Aorta (tissue), 5 donors: ENCODE measurements at places on chromosomes 6 and 20.

GRCh38 chr6:63764318-63764916 is 128.8 kb downstream of the PHF3 start:
- DNase-seq: no peak

- no peak for DNase-seq
These were observed 2.4 kb downstream of the HEBP2 start for GRCh38 chr6:138406443-138406842.

DNA sequence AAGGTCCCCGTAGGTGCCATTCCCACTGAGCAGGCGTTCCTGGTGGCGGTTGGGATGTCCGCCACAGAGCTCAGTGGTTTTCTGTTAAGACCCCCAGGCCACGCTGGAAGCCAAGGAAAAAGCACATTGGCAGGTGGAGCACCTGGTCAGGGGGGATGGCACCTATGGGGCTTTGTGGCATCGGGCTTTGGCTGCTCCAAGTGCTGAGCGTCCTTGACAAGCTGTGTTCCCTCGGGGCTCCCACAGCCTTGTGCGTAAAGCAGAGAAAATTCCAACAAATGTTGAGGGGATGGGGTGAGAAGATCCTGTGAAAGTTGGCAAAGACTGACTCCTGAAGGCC is 135.4 kb downstream of the JPH2 start:
- peak; percentile 49 for DNase-seq

DNA sequence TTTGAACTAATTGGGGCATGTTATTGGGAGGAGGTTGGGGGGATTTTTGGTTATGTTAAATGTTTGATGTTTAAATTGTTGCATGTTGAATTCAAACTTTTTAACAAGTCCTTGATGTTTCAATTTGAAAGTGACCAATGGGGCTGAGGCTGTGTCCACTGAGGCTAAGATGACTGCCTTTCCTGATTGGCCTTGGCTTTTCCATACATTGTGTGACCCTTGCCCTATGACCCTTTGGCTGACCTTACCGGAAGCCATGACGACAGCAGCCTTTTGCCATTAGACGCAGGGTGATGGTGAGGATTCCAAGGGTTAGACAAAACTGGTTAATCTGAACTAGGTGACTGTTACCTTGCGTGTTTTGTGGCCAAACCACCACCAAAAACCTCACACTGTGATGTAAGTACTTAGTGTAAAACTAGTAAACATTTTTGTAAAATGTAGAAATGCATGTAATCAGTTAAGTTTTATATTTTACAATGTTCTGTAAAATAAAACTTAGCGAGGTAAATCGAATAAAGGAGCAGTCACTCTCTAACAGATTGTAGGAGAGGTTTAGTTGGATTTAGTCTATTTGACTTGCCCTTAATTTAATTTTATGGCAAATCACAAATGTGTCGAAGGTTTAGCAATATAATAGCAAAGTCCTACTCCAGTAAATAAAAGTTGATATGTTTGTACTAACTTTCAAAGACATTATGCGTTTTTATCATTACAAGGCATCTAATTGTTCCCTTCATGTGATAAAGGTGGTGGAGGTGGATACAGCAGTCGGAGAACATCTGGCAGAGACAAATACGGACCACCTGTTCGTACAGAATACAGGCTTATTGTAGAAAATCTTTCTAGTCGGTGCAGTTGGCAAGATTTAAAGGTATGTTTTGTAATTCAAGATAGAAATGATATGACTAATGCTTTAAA is 1.6 kb downstream of the SRSF6 start:
- DNase-seq: no peak

DNA sequence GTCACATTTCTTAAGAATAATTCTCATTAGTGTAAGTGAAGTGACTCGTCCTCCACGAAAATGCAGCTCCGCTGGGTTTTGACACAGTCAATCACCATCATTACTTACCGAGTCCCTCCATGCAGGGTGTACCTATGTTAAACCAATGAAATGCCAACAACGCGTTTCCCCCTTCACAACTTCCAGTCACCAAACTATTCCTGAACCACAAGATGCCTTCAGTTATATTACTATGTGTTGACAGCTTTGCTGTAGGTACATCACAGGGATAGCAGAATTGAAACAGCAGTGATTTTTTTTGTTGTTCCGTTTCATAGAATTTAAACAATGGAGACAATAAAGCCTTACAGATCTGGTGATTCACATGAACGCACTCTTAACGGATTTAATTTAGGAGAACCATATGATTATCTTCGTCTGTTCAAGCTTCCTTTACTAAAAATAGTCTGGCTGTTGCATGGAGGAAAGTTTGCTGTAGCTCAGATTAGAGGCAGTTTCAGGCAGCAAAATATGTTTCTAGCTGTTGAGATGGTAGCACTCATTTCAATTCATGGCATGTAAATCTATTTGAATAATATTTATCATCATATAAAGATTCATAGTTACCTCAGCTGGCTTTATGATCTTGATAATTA is 652.8 kb downstream of the PRKN start:
- DNase-seq: no peak

- DNase-seq: peak; percentile 87
These were observed 593 bp downstream of the MMP24 start for GRCh38 chr20:35226884-35227681.

- no peak for DNase-seq
These were observed 231.9 kb downstream of the CLIC5 start for GRCh38 chr6:45783716-45784115.

GRCh38 chr6:82362878-82363427 is 664 bp upstream of the TPBG start:
- DNase-seq: no peak

- no peak for DNase-seq
These were observed 350.2 kb upstream of the CDH4 start for GRCh38 chr20:60901831-60902230.

GRCh38 chr6:70221025-70221714 is 81.7 kb downstream of the COL9A1 start:
- no peak for DNase-seq

DNA sequence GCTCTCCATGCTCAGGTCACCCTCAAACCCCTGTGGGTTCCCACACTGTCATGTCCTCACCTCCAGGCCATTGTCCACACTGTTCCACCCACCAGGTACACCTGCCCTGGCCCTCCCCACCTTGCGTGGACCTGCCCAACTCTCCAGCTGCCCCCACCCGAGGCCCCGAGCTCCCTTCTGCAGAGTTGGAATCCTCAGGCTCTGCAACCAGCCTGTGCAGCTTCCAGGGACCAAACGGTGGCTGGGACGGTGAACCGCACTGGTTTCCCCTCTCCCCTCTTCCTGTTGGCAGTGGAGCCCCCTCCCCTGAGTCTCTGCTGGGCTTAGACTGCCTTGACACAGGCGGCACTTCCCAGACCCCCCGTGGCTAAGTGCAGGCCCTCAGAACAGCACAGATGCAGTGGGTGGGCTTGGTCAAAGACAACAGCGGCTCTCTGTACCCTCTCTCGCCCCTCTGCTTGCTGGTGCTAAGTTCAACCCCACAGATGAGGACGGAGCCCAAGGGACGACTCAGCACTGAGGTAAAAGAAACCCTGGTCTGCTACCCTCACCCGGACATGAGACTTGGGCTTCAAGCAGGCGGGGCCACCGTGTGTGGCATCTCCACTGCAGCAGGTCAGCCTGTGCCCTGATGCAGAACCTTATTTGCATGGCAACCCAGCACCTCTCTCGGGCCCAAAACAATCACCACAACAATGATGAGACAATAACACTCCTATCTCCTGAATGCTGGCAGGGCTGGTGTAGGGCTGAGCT is 11.0 kb downstream of the ZBP1 start:
- DNase-seq: peak; percentile 19

DNA sequence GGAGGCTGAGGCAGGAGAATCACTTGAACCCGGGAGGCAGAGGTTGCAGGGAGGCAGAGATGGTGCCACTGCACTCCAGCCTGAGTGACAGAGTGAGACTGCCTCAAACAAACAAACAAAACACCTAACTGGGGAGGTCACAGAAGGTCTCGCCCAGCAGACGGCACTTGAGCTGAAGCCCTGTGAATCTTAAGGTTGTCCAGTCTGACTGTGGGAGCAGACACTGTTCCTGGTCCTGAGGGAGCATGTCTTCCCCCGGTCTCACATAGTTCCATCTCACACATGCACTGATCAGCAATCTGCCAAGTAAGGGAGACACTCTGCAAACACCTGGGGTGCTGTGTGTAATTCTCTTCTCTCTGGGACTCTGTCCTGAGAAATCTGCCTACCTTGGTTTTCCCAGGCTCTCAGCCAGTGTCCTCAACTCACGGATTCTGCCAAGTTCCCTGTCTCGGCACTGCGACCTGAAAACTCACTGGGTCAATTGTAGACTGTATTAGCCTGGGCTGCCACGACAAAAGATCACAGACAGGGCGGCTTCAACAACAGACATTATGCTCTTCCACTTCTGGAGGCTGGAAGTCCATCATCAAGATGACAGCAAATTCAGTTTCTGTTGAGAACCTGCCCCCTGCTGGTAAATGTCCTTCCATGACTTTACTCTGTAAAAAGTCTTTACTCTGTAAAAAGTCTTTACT is 94.3 kb downstream of the JPH2 start:
- no peak for DNase-seq

DNA sequence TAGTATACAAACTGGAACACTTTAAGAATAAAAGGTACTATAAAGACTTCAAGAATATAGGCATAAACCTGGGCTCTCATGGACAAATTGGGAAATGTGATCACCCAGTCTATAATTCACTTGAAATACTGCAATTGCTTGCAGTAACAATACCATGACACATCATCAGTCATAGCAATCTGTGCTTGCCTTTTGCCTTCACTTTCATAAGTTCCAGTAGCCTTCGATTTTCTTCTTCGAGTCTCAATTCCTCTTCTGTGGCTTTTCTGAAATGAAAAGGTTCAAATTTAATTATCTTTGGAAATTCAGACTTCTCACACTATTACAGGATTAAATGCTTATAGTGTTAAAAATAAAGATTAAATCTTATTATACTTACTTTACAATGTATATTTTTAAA is 96.3 kb upstream of the ZBTB24 start:
- no peak for DNase-seq

GRCh38 chr6:137873273-137873762 is 6.3 kb downstream of the TNFAIP3 start:
- DNase-seq: no peak

DNA sequence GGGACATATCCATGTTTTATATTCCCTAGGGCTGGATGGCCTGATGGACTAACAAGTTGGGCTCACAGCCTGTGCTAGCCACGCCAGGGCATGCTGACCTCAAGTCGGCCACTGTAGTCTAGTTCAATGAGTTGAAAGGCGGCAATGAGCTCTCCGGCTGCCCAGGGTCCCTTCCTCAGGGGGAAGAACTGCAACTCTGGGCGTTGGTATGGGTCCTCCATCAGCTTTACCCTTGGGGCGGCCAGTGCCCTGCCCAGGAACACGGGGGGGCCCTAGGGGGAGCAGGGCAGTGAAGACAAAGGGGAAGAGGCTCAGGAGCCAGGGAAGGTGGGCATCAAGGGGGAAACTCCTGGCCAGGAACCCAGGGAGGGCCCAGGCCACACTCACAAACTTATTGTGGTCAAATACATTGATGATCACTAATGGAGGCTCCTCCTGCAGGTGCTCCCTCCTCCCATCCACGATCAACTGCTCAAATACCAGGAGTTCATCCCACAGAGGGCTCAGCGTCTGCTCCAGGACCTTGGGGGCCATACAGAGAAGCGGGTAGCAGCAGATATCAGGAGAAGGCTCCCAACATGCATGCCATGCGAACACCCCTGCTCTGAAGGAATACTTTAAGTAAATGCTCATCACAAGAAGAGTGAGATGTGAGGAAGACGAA is 32.8 kb upstream of the SPAG4 start:
- peak; percentile 74 for DNase-seq

DNA sequence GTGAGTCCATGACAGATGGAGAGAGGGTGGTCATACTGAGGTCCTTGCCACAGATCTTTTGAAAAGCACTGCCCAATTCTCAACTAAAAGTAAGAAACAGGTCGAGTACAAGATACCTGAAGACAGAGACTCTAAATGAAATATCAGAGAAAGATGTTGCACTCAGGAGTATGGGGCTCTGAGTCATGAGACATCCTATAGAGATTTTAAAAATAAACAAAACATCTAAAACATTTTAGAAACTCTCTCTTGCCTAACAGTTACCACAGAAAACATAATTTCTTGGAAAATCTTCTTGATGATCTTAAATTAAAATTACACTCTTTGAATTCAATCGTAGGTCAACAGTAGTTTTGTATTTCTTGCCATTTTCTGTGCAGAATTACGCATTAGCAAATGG is 348.9 kb upstream of the MARCKS start:
- DNase-seq: no peak

- no peak for DNase-seq
These were observed 53.2 kb upstream of the BMP2 start for GRCh38 chr20:6714279-6714711.

GRCh38 chr6:52136055-52136454 is 48.6 kb upstream of the PKHD1 start:
- no peak for DNase-seq

DNA sequence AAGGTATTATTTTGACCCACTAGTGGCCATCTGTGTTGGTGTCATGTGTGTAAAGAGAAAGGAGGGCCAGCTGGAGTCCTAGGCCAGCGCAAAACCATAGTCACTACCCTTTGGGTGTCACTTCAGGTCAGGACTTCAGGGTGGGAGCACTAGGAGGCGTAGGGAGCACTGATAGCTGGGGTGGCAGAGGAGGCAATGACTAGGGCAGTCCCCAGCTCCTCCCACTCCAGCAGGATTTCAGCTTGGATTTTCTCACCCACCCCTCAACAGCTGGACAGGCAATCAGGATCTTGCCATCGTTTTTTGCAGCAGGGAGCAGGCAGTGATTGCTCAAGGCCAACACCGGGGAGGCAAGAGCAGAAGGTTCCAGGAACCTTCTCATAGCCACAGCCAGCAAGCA is 4.2 kb upstream of the HLA-DOA start:
- DNase-seq: no peak

DNA sequence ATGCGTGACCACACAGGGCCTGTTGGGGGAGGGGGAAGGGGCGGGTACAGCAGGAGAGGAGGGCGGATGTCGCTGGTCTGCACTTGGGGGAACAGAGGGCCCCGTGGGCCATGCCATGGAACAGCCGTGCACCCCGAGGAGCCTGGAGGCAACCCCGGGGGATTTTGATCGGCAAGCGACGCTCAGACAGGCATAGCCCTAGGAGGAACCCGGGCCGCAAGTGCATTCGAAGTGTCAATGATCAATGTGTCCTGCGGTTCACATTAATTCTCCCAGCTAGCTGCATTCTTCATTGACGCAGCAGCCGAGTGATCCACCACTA is 772.8 kb upstream of the DEFB115 start:
- no peak for DNase-seq

DNA sequence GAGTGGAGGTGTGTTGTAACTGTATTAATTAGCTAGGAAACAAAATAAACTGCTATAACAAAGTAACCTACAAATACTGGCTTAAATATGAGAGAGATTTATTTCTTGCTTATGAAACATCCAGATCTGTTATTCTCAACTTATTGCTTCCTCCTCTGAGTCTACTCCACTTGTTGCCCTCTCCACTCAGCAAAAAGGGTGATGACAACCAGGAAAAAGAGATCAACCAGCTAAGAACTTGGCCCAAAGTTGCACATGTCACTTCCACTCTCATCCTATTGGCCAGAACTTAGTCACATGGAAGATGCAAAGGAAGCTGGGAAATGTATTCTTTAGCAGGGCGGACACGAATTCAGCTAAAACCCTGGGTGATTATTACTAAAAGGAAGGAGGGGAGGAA is 5.2 kb upstream of the TP53RK start:
- DNase-seq: no peak

- peak; percentile 15 for DNase-seq
These were observed 146.5 kb downstream of the PREX1 start for GRCh38 chr20:48681201-48681872.

GRCh38 chr6:141290941-141291721 is 841.6 kb upstream of the GJE1 start:
- no peak for DNase-seq
